M059J (cell line): ENCODE measurements at places on chromosomes 3 and 15.

GRCh38 chr3:49716169-49716568 lies 3.3 kb downstream of the AMIGO3 start:
- no peak for DNase-seq

DNA sequence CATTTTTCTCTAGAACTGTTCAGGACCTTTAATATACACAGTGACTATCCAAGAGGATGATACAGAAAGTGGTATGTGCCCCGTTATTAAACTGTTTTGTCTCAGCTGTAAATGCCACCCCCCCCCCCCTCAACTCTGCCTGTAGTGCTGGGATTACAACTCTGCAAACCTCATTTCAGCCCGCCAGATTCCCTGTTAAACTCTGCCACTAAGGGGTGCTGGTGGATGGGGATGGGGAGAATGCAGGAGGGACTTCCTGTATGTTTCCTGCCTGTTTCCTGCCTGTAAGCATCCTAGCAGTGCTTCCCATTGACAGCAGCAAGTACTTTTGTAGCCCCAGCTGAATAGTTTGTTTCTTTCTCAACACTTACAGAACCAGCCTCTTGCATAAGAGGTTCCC lies 301.7 kb upstream of the RORA start:
- peak; percentile 10 for DNase-seq

- DNase-seq: peak; percentile 58
These were observed 47.2 kb downstream of the SLC12A8 start for GRCh38 chr3:125165189-125165947.

GRCh38 chr3:20563251-20563650 lies 377.2 kb upstream of the SGO1 start:
- DNase-seq: peak; percentile 21
